ENCODE measurements at places on chromosomes 2 and 18.

DNA sequence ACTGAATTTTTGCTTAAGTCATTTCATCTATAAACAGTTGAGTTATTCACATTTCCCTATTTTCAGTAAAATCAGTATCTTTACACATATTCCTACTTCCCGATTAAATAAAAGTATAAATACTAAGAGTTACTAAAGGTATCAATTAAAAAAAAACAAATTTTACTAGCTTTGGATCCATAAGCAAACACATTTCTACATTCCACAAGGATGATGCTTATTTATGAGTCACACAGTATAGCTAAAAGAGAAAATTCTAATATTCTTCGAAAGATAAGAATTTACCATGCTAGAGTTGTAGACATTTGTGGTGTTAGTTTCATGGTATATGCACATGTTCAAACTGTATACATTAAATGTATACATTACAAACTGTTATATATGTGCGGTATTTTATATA is 23.7 kb downstream of the PGAP1 start:
- DNase-seq = no peak
- no peaks in the 10 kb centered on the region for H3K27me3 ChIP-seq
- no peaks in the 10 kb centered on the region for H3K36me3 ChIP-seq
- H3K4me3 ChIP-seq = no peak overlapping the region
- H3K27ac ChIP-seq = no peak overlapping the region

- H3K36me3 ChIP-seq = no peaks in the 10 kb centered on the region
- no peak for DNase-seq
- H3K27me3 ChIP-seq = no peaks in the 10 kb centered on the region
- H3K27ac ChIP-seq = no peak overlapping the region
- H3K4me3 ChIP-seq = no peak overlapping the region
- no peaks in the 10 kb centered on the region for H3K4me1 ChIP-seq
Observed at GRCh38 chr2:187855689-187856088, 301.5 kb upstream of the TFPI start.

DNA sequence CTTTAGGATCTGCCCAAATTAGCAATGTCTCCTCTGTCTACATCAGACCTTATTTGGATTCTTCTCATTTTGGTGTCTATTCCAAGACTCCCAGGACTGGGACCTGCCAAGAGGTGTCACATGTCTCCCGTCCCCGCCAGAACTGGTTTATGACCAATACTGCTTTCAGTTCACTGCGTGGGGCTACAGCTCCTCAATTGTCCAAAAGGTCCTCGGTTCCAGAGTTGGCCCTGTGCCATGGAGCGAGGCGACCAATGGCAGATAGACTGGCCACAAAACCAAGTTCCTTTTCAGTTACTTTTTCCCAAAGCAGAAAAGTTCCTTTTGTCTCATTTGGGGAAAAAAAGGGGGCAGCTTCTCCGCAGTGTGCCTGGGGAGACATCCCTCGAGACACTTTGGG is 144.1 kb upstream of the ZNF236 start:
- H3K36me3 ChIP-seq = no peaks in the 10 kb centered on the region
- H3K27me3 ChIP-seq = no peaks in the 10 kb centered on the region

GRCh38 chr2:160294339-160294803 is 94.3 kb upstream of the ITGB6 start:
- no peak overlapping the region for H3K4me3 ChIP-seq
- H3K36me3 ChIP-seq = no peaks in the 10 kb centered on the region
- H3K27ac ChIP-seq = no peak overlapping the region

- DNase-seq = no peak
- H3K27ac ChIP-seq = no peak overlapping the region
- no peak overlapping the region for H3K4me3 ChIP-seq
- no peaks in the 10 kb centered on the region for H3K27me3 ChIP-seq
Observed at GRCh38 chr2:95055262-95055661, 29.8 kb downstream of the MAL start.

GRCh38 chr2:15177103-15177502 is 384.0 kb downstream of the NBAS start:
- H3K4me3 ChIP-seq = no peak overlapping the region
- H3K4me1 ChIP-seq = no peaks in the 10 kb centered on the region
- DNase-seq = no peak
- H3K36me3 ChIP-seq = no peaks in the 10 kb centered on the region
- H3K27me3 ChIP-seq = no peaks in the 10 kb centered on the region
- no peak overlapping the region for H3K27ac ChIP-seq

GRCh38 chr2:75493230-75493629 is 67.5 kb downstream of the EVA1A start:
- H3K4me3 ChIP-seq = no peak overlapping the region
- no peaks in the 10 kb centered on the region for H3K27me3 ChIP-seq
- no peaks in the 10 kb centered on the region for H3K4me1 ChIP-seq
- DNase-seq = no peak

DNA sequence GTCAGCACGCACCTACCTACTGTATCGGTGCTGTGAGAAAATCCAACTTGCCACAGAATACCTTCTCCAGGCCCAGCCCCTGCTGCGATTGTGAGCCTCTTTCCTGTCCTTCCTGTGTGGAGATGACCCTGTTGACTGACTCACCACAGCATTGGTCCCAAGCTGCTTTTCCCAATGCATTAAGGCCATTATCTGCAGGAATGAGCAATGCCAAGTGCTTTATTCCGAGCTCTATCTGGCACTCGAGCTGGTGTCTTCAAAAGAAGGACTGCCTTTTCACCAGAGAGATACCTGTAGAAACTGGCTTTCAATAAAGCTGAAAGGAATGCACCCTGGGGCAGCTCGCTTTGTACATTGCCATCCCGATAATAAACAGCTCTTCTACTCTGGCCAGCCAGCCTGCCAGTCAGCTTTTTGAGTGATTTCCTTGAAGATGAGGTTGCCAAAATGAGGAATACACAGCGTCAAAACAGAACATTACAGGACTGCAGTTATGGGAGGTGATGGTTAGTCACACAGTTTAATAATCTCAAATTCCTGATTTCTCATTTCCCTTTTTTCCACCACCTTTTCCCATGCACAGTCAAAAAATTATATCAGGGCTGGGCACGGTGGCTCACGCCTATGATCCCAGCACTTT is 8.3 kb upstream of the RNF103 start:
- H3K36me3 ChIP-seq = no peaks in the 10 kb centered on the region
- no peak overlapping the region for H3K27ac ChIP-seq
- H3K27me3 ChIP-seq = no peaks in the 10 kb centered on the region

Data from testis (tissue), 5 donors.